ENCODE measurements at places on chromosomes 7 and 10.

DNA sequence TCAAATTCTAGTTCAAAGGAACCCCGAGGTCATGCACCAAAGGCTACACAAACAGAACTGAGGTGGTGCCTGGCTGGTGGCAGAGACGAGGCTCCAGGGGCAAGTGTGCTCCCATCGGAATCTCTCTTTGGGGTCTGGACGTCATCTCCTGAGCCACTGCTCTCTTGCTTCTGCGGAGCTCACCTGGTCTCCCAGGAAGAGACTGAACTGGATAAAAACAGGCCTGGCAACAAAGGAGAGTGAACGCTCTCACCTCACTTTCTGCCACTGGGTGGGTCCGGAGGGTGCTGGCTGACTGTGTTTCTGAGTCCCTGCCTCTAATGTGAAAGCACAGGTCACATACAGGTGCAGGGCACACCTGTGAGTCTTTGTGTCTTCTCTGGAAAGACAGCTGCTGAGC is 22.4 kb downstream of the VIPR2 start:
- no peak for DNase-seq

- DNase-seq = peak; percentile 1
Measured at GRCh38 chr10:119608316-119609155, 11.8 kb upstream of the TIAL1 start.

- no peak for DNase-seq
Measured at GRCh38 chr7:41222746-41223145, 480.1 kb downstream of the INHBA start.

DNA sequence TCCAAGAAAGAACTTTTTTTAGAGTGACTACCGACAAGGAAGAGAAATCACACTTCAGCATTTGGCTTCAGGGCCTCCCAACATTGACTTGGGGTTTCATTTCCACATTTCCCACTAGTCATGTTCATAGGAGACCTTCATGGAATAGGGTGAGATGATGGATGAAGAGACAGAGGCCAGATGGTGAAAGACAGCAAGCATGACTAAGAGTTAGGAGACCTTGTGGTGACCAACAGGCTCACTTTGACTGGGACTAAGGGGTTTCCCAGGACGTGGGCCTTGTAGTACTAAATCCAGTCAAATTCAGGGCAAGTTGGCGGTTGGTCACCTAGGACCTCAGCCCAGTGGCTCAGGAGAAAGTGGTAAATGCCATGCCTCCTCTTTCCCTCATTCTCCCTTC is 3.0 kb upstream of the GIMAP5 start:
- DNase-seq = no peak

DNA sequence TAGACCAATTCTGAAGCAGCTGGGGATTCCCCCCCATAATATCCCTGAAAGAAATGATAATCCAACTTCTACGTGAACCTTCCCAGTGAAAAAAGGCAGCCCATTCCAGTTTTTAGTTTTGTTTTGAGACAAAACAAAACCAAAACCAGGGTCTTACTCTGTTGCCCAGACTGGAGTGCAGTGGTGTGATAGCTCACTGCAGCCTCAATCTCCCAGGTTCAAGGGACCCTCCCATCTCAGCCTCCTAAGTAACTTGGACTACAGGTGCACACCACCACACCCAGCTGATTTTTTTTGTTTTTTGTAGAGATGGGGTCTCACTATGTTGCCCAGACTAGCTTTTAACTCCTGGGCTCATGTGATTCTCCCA is 12.5 kb upstream of the ARPC1A start:
- no peak for DNase-seq

DNA sequence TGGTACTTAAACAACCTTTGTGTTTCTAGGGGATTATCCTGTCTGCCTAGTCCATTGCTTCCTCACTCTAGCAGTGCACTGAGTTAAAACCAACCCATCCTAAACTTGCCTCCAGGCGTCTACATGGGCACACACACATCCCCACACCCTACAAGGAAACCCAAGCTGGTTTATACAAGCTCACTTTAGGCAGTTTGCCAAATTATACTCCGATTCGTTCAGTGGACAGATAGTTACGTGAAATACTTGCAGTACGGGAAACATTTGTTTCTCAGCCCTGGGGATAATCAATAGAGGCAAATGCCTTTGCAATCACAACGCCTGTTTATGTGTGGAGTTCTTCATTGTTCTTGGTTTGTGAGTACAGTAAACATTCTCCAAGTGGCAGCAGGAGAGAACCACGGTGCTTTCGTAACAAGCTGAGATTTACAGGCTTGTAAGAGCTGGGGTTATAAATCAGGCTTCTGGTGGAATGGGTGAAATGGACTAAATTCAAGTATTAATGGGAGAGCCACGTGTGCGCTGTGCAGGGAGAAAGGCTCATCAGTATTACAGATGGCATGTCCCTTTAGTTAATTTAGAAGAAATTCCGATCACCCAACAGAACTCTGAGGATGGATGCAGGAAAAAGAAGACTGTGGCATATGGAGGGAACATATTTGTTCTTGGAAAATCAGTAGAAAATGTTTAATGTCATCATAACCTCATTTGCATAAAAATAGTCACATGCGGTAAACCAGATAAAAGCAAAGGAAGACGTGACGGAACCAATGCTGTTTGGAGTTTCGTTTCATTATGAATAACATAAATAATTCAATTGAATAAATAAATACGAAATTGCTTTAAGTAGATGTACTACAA is 217.1 kb downstream of the GALNT17 start:
- DNase-seq = no peak

DNA sequence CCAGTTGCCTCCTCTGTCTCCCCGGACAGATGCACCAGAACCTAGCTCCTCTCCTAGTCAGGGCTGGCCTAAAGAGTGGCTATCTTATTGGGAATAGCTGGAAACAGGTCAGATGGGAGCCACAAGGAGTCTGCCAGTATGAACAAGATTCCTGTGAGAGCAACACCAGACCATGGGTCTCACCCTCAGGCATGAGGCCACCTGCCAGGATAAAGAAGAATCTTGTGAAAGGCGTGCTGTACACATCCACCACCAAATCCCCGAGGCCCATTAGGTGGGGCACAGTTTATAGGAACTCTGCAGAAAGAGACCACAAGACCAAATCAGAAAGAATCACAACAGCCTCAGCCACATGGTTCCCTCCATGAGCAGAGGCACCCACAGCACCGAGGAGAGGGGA is 325.9 kb downstream of the TNS3 start:
- DNase-seq = no peak

DNA sequence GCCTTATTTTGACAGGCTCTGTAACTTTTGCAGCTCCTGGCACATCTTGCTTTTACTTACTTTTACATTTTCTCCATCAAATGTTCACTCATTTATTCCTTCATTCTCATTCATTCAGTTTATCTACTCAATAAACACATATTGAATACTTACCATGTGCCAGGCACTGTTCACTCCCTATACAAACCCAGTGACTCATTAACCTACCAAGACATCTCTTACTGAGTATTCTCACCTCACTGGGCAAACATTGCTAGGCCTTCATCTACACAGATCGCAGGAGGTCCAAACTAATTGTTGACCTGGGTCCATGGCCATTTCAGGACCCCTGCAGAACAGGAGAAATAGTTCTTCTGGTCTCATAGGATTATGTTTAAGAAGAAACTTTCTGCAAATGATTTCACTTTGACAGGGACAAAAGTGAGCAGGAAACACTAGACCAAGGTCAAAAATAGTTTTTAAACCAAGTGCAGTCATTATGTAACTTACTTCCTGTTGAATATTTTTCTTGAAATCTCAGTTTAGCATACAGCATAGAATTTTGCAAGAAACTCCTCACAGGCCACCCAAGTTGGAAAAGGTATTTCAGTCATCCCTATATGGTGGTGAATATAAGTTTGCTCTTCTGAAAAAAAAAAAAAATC is 17.6 kb downstream of the SLC26A4 start:
- no peak for DNase-seq

DNA sequence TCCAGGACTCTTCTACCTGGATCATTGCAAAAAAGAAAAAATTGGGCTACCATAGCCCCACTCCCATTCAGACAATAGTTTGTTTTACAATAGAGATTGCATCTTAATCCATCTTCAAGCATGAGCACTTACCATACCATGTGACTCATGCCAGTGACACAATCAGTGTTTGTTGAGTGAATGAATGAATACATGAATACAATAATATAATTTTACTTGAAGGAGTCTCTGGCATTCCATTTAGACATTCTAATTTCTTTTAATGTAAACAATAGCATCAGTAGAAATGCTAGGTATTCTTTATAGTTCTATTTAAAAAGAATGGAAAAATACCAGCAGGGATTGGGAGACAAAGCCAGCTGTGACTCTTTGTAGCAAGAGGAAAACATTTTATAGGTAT is 141.6 kb upstream of the AKR1E2 start:
- DNase-seq = no peak

DNA sequence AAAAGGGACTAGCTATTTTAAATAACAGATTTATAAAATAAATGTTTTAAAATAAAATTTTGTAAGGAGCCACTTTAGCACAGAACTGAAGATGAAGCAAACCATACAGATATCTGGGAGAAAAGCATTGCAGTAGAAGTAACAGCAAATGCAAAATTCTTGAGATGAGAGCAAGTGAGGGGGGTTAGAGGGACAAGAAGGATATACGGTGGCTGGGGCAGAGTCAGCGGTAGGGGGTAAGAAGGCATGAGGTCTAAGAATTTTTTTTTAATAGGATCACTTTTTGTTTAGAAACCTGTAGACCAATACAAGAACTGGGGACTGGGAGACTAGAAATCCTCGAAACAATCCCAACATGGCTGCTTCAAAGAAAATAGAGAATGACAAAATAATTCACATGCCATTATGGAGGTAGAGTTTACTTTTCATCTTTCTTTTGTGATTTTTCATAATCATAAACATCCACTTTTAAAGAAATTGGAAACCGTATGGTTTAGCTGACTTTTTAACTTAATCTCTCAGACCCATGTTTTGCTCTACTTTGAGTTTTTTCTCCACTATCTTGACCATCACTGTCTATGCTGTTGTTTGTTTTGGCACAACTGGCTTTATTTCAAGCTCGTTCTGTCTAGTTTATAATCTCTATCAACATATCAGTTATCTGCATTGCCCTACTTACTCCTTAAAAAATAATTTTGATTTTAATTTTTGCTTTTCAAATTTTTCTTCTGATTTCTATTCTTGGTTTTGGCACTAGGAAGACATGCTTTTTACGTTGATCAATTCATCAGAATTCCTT is 73.5 kb downstream of the KMT2C start:
- no peak for DNase-seq

DNA sequence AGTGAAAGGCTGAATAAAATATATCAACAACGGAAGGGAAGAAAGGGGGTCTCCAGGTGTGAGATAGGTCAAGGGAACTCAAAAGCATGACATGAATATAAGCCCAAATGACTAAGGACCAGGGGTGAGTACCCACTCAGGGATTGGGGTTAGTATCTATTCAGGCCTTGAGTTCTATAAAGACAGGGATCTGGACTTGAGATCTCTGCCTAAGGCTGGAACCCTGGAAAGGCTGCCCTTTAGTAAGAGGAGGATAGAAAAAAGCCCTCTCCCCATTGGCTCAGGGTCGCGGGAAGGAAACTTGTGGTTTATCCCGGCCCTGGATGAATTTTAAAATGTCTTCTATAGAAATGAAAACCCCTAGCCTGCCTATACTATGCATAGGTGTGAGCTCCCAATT is 2.4 kb upstream of the ITPRIP start:
- no peak for DNase-seq

- DNase-seq = no peak
Measured at GRCh38 chr7:103689255-103689654, 243.2 kb upstream of the SLC26A5 start.

Measured in DMS79 (cell line).